ENCODE measurements at places on chromosomes 1 and 21.

DNA sequence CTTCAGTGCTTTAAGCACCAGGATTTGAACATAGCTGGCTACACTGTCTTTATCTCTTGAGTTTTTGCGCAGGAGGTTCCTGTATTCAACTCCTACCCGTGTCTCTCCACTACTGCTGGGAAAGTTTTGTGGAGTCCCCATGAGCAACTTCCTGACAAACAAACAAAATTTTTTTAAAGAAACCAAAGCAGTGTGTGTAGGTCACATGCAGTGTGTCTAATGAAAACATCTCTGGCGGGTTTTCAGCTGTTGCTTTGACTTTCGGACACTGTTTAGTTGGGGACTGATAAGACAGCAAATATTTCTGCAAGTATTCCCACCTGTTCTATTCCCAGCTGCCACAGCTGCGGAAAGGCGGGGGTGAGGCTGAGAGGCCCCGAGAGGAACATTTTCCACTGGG, 2.0 kb downstream of the PSEN2 start:
- no peak for DNase-seq

DNA sequence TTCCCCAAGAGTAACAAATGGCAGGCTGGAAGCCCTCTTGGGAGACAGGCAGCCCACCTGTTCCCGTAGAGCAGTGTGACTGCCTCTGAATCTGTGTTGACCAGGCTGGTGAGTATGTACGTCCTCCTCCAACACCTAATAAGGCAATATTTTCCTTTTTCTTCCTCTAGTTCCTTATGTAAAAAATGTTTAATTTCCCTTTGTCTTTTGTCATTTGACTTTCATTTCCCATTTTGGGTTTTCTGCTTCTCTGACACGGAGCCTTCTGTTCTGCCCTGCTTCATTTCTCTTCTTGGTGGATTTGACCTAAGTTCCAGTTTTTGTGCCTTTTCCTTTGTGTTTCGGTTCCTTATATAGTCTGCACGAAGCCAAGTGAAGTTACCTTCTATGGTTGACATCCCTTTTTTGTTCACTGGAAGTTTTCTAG, 65.8 kb upstream of the ATF3 start:
- no peak for DNase-seq

GRCh38 chr1:19164274-19165015, 45.6 kb downstream of the UBR4 start:
- DNase-seq, result no peak

DNA sequence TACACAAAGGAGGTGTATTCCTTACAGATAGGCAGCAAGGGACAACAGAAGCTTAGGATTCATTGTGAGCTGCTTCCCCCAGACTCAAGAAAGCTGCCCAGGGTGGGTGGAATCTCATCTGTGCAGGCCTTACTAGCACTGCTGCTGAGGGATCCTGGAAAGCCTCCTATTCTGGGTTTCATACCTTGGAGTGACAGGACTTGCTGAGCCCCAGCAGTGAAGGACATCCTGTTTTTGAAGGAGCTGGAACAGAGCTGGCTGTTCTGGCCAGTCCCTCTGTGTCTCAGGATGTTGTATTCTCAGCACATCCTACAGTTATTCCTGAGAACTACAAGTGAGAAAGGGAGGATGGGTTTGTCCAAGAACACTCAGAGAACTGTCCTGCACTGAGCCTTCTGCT, 486.3 kb downstream of the PTPRU start:
- no peak for DNase-seq

GRCh38 chr1:198364471-198364870, 176.0 kb downstream of the ATP6V1G3 start:
- DNase-seq, result no peak

GRCh38 chr1:194341587-194341986, 1155.2 kb upstream of the B3GALT2 start:
- DNase-seq, result no peak

DNA sequence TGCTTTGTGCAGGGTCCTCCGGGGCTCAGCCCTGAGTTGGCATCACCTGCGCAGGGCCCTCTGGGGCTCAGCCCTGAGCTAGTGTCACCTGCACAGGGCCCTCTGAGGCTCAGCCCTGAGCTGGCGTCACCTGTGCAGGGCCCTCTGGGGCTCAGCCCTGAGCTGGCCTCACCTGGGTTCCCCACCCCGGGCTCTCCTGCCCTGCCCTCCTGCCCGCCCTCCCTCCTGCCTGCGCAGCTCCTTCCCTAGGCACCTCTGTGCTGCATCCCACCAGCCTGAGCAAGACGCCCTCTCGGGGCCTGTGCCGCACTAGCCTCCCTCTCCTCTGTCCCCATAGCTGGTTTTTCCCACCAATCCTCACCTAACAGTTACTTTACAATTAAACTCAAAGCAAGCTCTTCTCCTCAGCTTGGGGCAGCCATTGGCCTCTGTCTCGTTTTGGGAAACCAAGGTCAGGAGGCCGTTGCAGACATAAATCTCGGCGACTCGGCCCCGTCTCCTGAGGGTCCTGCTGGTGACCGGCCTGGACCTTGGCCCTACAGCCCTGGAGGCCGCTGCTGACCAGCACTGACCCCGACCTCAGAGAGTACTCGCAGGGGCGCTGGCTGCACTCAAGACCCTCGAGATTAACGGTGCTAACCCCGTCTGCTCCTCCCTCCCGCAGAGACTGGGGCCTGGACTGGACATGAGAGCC, 22.7 kb downstream of the COL6A1 start:
- no peak for DNase-seq

- DNase-seq, result no peak
These were observed 4.8 kb upstream of the TNN start for GRCh38 chr1:175062858-175063257.

DNA sequence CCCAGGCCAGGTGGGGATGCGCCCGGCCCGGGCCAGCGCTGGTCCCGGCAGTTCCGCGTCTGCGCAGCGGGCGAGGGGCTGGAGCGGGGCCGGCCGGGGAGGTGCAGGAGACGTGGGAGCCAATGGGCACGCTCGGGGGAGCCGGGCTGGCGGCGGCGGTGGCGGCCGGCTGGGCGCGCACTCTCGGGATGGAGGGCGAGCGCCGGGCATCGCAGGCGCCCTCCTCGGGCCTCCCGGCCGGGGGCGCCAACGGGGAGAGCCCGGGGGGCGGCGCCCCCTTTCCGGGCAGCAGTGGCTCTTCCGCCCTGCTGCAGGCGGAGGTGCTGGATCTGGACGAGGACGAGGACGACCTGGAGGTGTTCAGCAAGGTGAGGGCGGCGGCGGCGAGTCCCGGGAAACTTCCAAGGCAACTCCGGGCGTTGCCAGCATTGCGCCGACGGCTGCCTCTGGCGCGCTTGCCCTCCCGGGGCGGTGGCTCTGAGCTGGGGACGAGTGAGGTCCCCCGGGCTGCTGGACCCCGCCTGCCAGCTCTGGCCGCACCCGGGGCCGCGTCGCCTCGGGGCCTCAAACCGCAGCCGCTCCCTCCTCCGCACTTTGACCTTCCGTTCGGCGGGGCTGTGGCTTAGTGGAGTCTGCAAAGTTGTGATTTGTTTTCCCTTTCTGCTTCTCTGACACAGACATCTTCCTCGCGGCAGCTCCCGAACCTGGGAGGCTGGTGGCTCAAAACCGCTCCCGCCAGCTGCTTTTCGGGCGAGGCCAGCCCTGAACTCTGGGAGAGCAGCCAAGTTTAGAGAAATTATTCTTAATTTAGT, at the start of gene SNX7:
TSS of gene SNX7 (plus strand) at position 178 of the 812 bp plus-strand sequence. CDS start at position 189, 11 bp downstream.
- DNase-seq, result peak; percentile 88

Measured in ELF-1 (cell line).